ENCODE measurements at places on chromosomes 2 and 18. TPM values are rescaled to one million over a fixed set of nuclear protein-coding genes. Genes with fewer than 3 reads are reported as not detected.

- DNase-seq, result no peak
Measured at GRCh38 chr2:37809525-37809924, 115.6 kb upstream of the RMDN2 start.

Gene SATB2
- 1.2 TPM for total RNA-seq

Gene ALKAL2
- total RNA-seq, result 26.7 TPM

DNA sequence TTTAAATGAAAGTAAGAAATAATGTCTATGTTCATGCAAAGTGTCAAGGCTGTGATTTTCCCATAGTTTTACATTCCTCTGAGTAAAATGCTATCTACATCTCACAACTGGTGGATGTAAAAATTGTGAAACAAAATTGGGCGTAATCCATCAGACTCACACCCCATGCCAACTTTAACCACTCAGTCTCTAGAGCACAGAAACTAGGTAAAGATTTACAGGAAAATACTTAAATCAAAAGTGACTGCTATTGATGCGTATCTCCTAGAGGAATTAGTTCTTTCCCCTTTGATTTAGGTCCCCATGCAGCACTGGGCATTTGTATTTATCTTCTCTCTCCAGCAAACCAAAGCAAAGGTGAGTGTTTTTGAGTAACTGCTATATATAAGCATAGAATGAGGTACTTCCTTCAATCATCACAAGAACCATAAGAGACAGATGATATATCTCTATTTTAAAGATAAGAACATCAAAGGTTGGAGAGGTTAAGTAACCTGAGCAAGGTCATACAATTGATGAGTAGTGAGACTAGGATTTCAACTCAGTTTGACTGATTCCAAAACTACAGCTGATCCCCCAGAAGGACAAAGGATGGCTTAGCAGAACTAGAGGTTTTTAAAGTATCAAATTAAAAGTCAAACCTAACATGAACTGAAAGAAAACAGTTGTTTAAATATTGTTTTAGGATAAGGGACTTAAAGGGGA is 594.0 kb upstream of the ACVR2A start:
- DNase-seq, result no peak

GRCh38 chr2:188570370-188570769 is 278.7 kb downstream of the GULP1 start:
- DNase-seq, result no peak

DNA sequence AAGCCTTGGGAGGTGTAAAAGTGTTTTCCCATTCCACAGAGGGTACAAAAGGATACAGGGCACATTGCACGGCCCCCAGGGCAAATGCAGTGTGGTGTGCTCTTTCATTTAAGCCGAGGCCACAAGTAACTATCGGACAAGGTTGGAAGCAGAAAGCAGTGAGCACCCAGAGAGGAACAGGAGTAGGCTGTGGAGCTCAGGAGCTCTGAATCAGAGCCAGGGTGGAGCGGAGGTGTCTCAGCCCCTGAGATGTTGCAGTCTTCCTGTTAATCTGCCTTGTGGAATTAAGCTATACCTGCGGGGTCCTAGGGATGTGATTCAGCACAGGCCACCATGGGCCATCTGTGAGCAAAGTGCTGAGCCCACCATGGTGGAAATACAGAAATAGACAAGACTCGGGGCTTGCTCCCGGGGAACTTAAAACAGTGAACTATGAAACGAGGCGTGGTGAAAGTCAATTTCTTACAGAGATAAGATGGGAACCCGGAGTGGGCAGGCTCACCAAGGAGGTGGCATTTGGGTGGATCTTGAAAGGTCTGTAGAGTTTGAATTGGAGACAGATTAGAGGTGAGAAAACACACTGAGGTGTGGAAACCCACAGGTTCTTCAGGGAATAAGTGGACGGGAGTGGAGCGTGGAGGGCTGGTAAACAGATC is 44.0 kb downstream of the ASAP2 start:
- peak; percentile 48 for DNase-seq

Gene PTPRN
- not detected for total RNA-seq

DNA sequence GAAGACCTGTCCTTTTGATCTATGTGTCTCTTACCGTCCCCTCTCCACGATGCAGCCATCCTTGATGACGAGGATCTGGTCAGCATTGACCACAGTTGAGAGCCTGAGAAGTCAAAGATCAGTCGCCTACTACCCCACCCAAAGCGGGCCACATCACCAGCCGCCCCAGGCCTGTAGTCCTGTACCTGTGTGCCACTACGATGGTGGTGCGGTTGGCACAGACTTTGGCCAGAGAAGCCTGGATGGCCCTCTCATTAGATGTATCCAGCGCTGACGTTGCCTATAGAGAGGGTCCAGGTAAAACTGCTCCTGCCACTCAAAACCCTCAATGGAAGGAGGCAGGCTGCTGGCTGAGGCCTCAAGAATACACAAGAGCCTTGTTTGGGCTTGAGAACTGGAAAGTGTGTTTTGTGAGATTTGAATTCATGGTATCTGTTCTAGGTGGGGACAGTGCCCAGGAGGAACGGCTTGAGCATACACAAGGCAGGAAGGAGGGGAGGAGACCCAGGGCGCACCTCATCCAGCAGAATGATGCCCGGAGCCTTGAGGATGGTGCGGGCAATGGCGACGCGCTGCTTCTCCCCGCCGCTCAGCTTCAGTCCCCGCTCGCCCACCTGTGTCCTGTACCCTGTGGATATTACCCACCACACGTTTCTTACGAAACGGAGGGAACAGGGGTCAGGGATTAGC is 3.8 kb downstream of the ZFAND2B start:
- DNase-seq, result peak; percentile 60

Gene MYO5B
- 0.21 TPM for total RNA-seq

Gene FNDC4
- 18.1 TPM for total RNA-seq

DNA sequence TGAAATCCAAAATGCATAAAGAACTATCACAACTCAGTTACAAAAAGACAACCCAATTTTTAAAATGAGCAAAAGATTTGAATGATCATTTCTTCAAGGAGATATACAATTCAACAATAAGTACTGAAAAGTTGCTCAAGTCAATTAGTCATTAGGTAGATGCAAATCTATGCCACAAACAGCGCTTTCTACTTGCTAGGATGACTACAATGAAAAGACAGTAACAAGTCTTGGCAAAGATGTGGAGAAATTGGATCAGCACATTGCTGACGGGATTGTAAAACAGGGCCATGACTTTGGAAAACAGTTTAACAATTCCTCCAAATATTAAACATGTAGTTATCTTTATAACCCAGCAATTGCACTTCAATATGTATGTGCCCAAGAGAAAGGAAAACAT is 166.3 kb upstream of the MC4R start:
- no peak for DNase-seq

GRCh38 chr18:51617572-51618260 is 420.2 kb upstream of the MEX3C start:
- DNase-seq, result no peak

DNA sequence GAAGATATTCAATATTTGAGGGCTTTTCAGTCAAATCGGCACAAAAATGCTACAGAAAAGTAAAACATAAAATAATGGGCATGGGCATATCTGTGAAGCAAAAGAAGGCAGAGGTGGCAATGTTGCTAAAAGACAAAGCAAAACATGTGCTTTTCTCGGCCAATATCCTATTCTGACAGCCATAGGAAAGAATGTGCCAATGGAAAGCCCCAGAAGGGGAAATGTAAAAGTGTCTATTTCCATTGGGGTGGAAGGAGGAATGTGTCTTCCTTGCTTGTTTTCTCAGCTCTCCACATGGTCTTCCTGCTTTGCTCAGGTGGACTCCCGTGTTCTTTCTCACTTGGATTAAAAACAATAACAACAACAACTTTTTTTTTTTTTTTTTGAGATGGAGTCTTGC is 13.7 kb upstream of the PER2 start:
- no peak for DNase-seq

DNA sequence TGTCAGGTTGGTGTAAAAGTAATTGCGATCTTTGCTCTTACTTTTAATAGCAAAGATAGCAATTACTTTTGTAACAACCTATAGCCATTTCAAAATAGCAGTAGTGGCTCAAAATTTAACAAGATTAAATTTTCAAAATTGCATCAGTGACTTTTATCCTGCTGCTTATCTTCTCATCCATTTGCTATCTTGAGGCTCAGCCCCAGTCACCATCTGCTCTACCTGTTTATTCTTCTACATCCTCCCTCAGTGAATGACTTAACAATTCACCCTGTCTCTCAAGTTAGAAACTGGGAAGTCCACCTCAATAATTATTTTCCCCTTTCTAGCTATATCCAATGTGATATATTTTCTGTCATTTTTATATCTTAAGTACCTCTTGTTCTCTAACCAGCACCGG is 148.6 kb upstream of the ZNF804A start:
- DNase-seq, result no peak

DNA sequence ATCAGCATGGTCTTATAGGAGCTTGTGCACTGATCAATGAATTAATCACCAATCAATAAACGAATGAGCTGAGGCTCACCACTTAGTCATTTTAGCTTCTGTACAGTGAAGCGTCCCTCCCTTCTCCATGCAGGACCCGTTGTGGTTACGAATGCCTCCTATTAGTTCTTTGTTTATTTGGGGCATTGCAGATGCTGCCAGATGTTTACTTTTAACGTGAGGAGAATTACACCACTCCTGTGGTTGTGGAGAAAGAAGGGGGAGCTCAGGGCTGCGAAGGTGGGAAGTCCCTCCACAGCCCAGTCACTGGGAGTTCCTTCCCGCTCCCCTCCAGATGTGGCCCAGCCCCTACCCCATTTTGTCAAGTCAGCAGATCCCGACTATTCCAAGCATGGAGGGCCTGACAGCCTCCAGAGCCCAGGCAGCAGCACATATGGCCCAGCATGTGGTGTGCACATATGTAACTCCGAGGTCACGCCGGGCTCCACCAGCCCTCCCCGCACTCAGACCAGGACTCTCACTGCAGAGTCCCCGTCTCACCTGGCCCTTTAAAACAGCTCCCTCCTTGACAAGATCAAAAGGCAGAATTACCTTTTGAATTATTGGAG is 20.9 kb downstream of the PKDCC start:
- no peak for DNase-seq

- DNase-seq, result no peak
Measured at GRCh38 chr2:223936862-223937326, 8.2 kb downstream of the WDFY1 start.

- no peak for DNase-seq
Measured at GRCh38 chr18:11035814-11036495, 113.4 kb downstream of the PIEZO2 start.

DNA sequence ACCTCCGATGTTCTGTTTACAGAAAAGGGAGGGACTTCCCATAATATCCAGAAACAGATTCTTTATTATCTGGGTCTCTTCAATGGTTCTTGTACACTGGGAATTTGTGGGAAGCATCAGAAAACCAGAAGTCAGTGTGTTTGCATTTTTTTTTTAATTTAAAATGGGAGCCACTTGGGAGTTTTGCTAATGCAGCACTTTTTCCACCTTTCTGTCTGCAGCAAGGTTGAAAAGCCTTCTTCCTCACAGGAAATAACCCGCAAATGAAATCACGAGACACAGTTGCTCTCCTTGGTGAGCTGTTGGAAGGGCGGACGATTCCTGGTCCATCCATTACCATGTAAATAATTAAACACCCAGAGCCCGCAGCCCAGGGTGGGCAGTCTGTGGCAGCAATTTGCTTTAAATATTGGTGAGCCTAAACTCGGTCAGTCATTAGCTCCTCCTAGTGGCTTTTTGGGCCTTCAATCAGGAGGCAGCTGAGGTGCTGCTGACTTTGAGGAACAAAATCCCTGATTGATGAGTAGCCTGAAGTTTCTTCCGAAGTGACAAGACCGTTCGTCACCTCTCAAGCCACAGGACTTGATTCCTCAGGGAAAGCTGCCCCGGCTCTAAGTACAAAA is 471.5 kb downstream of the EPHA4 start:
- no peak for DNase-seq

- no peak for DNase-seq
Measured at GRCh38 chr2:105725388-105725787, 19.3 kb upstream of the NCK2 start.

GRCh38 chr18:48878471-48878870 is 72.3 kb downstream of the SMAD7 start:
- DNase-seq, result no peak

GRCh38 chr2:47064106-47064505 is 91.0 kb downstream of the STPG4 start:
- no peak for DNase-seq

Gene DSG3
- not detected for total RNA-seq

- no peak for DNase-seq
Measured at GRCh38 chr2:217662984-217663602, 339.7 kb downstream of the TNS1 start.

GRCh38 chr2:138602166-138602460 is 100.5 kb downstream of the SPOPL start:
- DNase-seq, result no peak

DNA sequence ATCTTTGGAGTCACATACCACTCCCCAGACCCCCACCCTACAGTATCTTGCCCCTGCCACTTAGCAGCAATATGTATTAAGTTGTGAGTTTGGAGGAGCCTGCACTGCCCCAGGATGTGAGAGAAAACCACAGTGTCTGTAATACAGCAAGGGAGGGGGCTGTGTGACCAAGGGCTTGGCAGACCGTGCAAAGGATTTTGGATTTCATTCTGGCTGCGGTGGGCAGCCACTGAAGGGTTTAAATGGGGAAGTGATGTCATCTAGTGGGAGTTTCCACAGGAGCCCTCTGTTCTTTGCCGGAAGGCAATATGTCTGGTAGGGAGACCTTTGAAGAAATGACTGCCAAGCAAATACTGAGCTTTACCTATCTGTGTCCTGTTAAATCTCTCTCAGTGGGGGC is 202.4 kb downstream of the FHOD3 start:
- no peak for DNase-seq

DNA sequence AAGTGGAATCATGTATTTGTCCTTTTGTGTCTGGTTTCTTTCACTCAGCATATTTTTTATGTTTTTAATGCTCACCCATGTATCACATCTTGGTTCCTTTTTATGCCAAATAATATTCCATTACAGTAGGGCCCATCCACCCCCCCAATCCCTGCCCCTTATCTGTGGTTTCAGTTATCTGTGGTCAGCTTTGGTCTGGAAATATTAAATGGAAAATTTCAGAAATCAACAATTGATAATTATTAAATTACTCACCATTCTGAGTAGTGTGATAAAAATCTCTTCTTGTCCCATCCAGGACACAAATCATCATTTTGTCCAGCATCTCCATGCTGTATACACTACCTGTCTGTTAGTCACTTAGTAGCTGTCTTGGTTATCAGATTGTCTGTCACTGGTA is 66.7 kb downstream of the BIRC6 start:
- DNase-seq, result no peak

- DNase-seq, result peak; percentile 92
Measured at GRCh38 chr18:13216092-13216582, 2.4 kb upstream of the LDLRAD4 start.

DNA sequence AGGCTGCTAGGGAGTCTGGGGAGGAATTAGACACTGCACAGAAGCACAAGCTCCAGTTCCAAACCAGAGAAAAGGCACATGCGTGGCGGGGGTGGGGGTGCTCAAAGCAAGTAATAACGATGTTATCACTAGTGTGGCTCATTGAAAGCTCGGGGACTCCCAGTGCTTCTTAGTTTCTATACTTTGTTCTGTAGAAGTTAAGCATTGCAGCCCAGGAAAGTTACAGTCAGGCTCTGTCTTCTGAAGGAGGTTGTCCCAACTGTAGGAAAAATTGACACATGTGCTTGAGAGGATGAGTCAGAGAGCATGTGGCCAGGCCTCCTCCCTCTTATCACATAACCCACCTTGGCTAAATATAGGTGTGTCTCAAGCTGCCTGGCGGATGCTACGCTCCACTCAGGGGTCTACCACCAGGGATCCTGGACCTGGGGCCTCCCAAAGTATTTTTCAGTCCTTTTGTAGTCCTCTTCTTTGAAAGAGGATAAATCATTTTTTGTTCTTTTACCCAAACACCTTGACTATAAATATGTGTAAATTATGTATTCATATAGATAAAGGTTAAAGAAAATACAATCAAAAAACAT is 3.8 kb downstream of the GALNT5 start:
- no peak for DNase-seq

- no peak for DNase-seq
Measured at GRCh38 chr2:180519276-180519675, 461.1 kb upstream of the UBE2E3 start.

Gene RAPGEF4
- total RNA-seq, result 79.9 TPM

Data from ascending aorta (tissue), 2 donors.